ENCODE measurements at places on chromosomes 3 and 15. TPM values are rescaled to one million over a fixed set of nuclear protein-coding genes. Genes with fewer than 3 reads are reported as not detected.

DNA sequence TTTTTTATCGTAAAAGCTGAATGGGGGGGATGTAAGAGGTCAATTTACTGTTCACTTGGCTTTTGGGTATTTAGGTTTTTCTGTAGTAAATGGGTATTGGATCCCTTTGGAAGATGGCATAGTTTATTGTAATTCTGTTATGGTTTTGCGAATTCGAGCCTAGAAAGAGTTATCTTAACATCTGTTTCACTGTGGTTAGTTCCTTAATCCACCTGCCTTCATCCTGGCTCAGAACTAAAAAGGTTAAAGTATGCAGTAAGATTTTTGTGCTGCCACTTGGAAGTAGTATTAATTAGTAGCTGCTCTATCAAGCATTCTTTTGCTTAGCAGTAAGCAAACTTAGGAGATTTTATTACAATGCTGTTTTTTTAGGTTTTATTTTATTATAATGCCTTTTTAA is 62.4 kb downstream of the ARIH1 start:
- H3K27me3 ChIP-seq = no peaks in the 10 kb centered on the region
- no peak for DNase-seq
- no peak overlapping the region for H3K4me3 ChIP-seq
- H3K4me1 ChIP-seq = no peaks in the 10 kb centered on the region
- H3K27ac ChIP-seq = no peak overlapping the region

Gene ISL2
- 3.8 TPM for total RNA-seq

DNA sequence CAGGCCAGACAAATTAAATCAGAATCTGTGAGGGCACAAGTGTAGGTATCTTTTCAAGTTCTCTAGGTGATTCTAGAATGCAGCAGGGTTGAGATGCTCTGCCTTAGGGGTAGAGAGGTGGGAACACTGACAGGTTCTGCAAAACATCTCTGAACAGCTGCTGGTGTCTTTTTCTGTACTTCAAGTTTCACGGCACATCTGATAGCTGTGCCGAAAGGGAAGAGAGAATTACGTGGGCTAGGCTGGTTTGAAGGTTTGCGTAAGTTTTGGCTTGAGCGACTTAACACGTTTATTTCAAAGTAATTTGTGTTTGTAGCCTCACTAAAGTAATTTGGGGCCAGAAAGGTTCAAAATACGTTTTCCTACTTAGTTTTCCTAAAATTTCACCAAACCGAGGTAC is 22.5 kb downstream of the PXK start:
- peaks cover 7% of the 10 kb centered on the region for H3K4me1 ChIP-seq
- DNase-seq = no peak
- no peaks in the 10 kb centered on the region for H3K27me3 ChIP-seq

DNA sequence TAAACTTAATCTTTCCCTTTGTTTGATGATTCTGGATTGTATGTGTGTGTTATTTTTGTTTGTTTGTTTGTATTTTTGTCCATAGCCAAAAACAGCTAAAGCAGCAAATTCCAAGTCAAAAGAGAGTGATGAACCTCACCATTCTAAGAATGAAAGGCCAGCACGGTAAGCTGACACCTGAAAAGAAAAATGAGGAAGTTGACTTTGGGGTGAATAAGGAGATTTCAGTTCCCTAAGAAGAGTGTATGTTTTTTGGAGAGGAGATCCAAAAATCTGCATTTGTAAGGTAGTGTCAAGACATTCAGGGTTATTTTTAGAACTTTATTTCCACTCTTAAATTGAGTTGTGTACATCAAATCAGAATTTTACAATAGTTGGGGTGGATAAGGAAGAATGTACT is 52.3 kb upstream of the UTS2B start:
- DNase-seq = no peak
- no peak overlapping the region for H3K4me3 ChIP-seq
- H3K36me3 ChIP-seq = peaks cover 25% of the 10 kb centered on the region
- H3K4me1 ChIP-seq = peaks cover 23% of the 10 kb centered on the region
- H3K27ac ChIP-seq = no peak overlapping the region
- no peaks in the 10 kb centered on the region for H3K27me3 ChIP-seq

DNA sequence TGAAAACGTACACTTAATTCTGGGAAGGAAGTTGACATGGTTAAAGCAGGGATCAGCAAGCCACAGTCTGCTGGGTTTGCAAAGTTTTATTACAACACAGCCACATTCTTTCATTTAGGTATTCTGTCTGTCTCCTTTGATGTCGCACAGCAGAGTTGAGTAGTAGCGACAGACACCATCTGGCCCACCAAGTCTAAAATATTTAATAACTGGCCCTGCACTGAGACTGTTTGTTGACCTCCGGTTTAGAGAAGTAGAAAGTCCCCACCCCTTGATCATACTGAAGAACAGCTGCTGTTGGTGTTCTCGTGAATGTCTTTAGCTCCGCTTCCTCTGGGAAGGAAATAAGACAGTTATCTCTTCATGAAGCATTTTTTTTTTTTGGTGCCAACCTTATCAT is 66.2 kb downstream of the MCTP2 start:
- H3K4me1 ChIP-seq = no peaks in the 10 kb centered on the region
- no peak overlapping the region for H3K4me3 ChIP-seq
- DNase-seq = no peak
- H3K36me3 ChIP-seq = no peaks in the 10 kb centered on the region
- H3K27ac ChIP-seq = no peak overlapping the region

GRCh38 chr15:50485389-50485788 is 61.1 kb downstream of the USP50 start:
- H3K27ac ChIP-seq = no peak overlapping the region
- DNase-seq = no peak
- H3K4me1 ChIP-seq = no peaks in the 10 kb centered on the region
